CD4-positive, alpha-beta memory T cell (primary cell): ENCODE measurements at places on chromosomes 1 and 21.

DNA sequence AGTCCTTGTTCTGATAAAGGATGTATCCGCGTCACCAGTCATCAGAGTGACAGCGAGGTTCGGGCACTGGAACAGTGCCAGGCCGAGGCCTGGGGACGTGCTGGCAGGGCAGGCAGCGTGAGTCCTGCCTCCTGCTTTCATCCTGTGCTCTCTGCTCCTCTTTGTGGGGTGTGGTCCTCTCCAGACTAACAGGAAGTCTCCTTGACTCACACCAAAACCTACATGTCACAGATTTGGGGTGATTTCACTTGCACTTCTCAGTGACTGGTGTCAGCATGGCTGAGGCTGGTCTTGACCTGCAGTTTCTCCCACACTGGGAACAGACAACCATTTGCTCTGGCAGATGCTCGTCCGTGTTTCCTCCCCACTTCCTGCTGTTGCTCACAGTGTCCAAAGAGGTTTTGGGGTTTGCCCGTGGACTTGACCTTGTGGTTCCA, 8.8 kb upstream of the NLRP3 start:
- peak overlapping the region; percentile 65 for H3K27ac ChIP-seq
- peak; percentile 73 for DNase-seq
- no peaks in the 10 kb centered on the region for H3K27me3 ChIP-seq
- peak overlapping the region; percentile 57 for H3K4me3 ChIP-seq

DNA sequence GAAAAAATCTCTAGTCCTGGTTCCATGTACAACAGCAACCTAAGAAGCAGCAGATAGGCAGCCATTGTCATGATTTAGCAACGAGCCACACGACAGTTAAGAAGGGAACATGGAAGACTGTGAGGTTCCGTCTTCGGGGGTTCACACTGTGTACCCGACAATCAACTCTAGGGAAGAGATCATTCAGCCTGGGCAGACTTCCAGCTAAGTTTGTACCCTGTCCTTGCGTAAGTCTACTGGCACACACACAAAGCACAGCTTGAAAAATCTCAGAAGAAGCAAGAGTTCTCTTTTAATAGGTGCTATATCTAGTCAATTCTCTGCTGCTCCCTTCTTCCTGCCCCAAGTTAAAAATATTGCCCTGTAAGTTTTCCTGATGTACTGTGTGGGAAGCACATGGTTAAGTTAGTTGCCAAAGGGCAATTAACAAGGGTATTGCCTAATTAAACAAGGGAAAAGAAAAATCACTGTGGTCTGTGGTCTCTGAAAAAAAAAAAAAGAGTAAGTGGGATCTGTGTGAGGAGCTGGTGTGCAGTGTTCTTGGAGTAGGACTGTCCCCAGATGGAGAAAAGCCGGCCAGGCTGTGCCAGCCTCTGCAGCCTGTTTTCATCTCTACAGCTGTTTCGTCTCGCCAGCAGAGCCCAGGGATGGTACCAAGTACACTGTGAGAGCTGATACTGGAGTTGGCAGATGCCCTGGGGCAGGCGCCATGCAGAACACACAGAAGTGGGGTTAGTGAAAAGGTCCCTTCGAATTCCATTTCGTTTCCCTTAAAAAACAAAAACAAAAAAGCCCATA, 6.4 kb upstream of the MYBPHL start:
- H3K36me3 ChIP-seq: no peaks in the 10 kb centered on the region
- H3K4me1 ChIP-seq: no peaks in the 10 kb centered on the region
- DNase-seq: no peak
- no peak overlapping the region for H3K27ac ChIP-seq
- H3K27me3 ChIP-seq: no peaks in the 10 kb centered on the region

DNA sequence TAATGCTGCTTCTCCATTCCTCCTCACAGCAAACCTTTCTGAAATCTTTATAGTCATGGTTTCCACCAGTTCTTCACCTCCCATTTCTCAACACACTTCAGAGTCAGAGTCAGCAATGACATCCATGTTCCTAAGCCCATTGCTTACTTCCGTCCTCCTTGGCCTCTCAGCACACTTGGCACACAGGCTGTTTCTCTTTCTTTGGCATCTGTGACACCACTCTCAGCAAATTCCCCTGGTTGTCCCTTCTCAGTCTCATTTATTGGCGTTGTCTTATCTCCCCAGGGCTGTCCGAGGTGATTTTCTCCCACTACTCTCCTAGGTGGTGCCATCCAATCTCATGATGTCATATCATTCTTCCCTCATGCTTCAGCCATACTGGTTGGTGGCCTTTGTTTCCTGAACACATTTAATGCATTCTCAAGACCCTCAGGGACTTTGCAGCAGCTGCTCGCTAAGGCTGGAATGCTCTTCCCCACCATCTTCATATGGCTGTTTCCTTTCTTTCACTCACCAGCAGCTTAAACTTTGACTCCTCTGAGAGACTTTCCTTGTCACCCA, 3.3 kb upstream of the LGALS8 start:
- no peak overlapping the region for H3K4me3 ChIP-seq
- H3K27ac ChIP-seq: no peak overlapping the region
- peaks cover 48% of the 10 kb centered on the region for H3K4me1 ChIP-seq
- DNase-seq: no peak
- no peaks in the 10 kb centered on the region for H3K27me3 ChIP-seq

DNA sequence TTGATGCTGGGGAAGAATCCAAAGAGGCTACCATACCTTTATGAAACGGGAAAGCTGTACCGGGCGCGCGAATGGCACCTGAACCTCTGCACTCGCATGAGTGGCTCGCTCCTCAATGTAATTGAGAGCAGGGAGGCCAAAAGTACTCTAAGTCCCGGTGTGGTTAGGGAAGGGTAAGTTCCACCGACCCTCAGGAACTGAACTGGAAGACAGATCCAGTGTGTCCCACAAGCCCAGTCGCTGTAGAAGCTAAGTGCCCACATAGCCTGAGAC, 1.0 kb downstream of the GATAD2B start:
- no peaks in the 10 kb centered on the region for H3K27me3 ChIP-seq
- no peak for DNase-seq
- H3K4me3 ChIP-seq: peak overlapping the region; percentile 64

GRCh38 chr1:1778663-1779319, 521 bp upstream of the NADK start:
- DNase-seq: peak; percentile 76
- H3K4me3 ChIP-seq: peak overlapping the region; percentile 72
- H3K4me1 ChIP-seq: peaks cover 76% of the 10 kb centered on the region
- peak overlapping the region; percentile 78 for H3K27ac ChIP-seq

DNA sequence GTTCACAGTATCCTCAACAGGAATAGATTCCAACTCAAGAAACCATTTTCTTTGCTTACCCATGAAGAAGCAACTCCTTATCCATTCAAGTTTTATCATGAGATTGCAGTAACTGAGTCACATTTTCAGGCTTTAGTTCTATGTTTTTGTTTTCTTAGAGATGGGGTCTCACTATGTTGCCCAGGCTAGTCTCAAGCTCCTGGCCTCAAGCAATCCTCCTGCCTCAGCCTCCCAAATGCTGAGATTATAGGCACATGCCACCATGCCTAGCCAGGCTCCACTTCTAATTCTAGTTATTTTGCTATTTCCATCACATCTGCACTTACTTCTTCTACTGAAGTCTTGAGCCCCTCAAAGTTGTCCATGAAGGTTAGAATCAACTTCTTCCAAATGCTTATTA, 143.3 kb upstream of the HP1BP3 start:
- no peak overlapping the region for H3K4me3 ChIP-seq
- no peaks in the 10 kb centered on the region for H3K36me3 ChIP-seq
- H3K27me3 ChIP-seq: no peaks in the 10 kb centered on the region
- H3K27ac ChIP-seq: no peak overlapping the region

GRCh38 chr1:39272027-39272797, 67.7 kb downstream of the MACF1 start:
- no peak overlapping the region for H3K27ac ChIP-seq
- peaks cover 87% of the 10 kb centered on the region for H3K4me1 ChIP-seq
- no peak for DNase-seq
- no peaks in the 10 kb centered on the region for H3K36me3 ChIP-seq
- H3K27me3 ChIP-seq: no peaks in the 10 kb centered on the region
- H3K4me3 ChIP-seq: no peak overlapping the region

- H3K4me3 ChIP-seq: no peak overlapping the region
- H3K4me1 ChIP-seq: no peaks in the 10 kb centered on the region
- no peak overlapping the region for H3K27ac ChIP-seq
- H3K36me3 ChIP-seq: no peaks in the 10 kb centered on the region
- H3K27me3 ChIP-seq: no peaks in the 10 kb centered on the region
Observed at GRCh38 chr1:66493731-66494130, 40.2 kb upstream of the SGIP1 start.

GRCh38 chr1:63411066-63411465, 43.6 kb downstream of the ALG6 start:
- no peak overlapping the region for H3K27ac ChIP-seq
- no peaks in the 10 kb centered on the region for H3K4me1 ChIP-seq
- no peak overlapping the region for H3K4me3 ChIP-seq
- no peaks in the 10 kb centered on the region for H3K27me3 ChIP-seq
- peaks cover 10% of the 10 kb centered on the region for H3K36me3 ChIP-seq
